ENCODE measurements at places on chromosomes 1 and 21. TPM values are rescaled to one million over a fixed set of nuclear protein-coding genes. Genes with fewer than 3 reads are reported as not detected.

Gene HSPG2
- 1.4 TPM for total RNA-seq

Gene INTS3
- 57.0 TPM for total RNA-seq

Gene HFM1
- total RNA-seq: not detected

Gene C1orf87
- not detected for total RNA-seq

Gene NR5A2
- 0.13 TPM for total RNA-seq

Gene TAF1A
- 19.2 TPM for total RNA-seq

Gene ATP5PO
- total RNA-seq: 176 TPM

Gene PIGM
- 5.4 TPM for total RNA-seq

Gene CDCA8
- total RNA-seq: 33.5 TPM

Gene NPR1
- 0.07 TPM for total RNA-seq

Gene B3GALNT2
- 20.3 TPM for total RNA-seq

Gene MYCL
- total RNA-seq: 0.62 TPM

Gene PLA2G4A
- total RNA-seq: 0.21 TPM

Gene C1orf226
- not detected for total RNA-seq

Gene OR2T29
- not detected for total RNA-seq

Gene SLC16A4
- total RNA-seq: 0.39 TPM

Gene SEMA6C
- total RNA-seq: 3.6 TPM

Gene ZNF593OS
- not detected for total RNA-seq

Gene HUNK
- total RNA-seq: 0.29 TPM

Gene REG4
- total RNA-seq: 0.78 TPM

Gene SEC16B
- total RNA-seq: not detected

Gene PDPN
- total RNA-seq: not detected

Gene CNR2
- total RNA-seq: not detected

Gene GPR52
- total RNA-seq: 3.1 TPM

Gene VANGL2
- not detected for total RNA-seq

Gene DYNLT5
- not detected for total RNA-seq

Gene CRP
- total RNA-seq: not detected

Gene KRTAP19-1
- total RNA-seq: not detected

Gene BRINP3
- not detected for total RNA-seq

Data from activated T-helper 1 cell treated with anti-CD3 and anti-CD28 coated beads, Interleukin-12 subunit alpha, Interleukin-12 subunit beta, Interleukin-2, Interleukin-4 antibody, amounts not matched to agents 30 ng/mL and 10 ng/mL and 1 ng/mL, durations not matched to agents 14 hours and 24 hours and 36 hours (primary cell).